ENCODE measurements at places on chromosomes 1 and 21. TPM values are rescaled to one million over a fixed set of nuclear protein-coding genes. Genes with fewer than 3 reads are reported as not detected.

TRIM62 gene
- 2.7 TPM for total RNA-seq

TDRD10 gene
- total RNA-seq: 0.16 TPM

ZNF692 gene
- 27.0 TPM for total RNA-seq

- no peak for DNase-seq
Measured at GRCh38 chr21:44953628-44954021, 13.8 kb downstream of the SLX9 start.

DNA sequence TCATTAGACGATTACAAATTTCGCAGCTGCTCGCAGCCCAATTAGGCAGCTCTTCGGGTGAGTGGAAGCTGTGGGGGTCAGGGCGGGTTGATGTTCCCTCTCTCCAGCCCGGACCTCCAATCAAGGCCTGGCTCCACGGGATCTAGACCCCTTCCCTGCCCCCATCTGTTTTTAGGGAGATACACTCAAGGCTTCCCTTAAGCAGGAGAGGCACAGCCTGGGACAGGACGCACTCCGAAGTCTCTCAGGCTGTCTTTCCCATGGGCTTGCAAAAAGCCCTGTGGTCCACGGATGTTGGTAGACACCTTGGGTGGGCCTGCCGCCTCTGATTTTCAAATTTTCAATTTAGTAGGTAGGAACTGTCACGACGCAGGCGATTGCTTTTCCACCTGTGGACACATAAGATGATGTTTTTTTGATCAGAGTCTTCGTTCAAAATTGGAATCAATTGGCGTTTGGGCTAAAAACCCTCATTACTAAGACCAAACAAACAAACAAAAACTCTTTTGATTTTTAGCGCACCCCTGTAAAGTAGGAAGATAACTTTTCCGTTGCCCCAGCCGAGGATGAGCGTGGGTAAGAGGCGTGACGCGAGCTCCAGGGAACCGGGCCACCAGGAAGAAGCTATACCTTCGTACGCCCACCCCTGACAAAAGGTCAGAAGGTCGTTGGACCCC lies 2.5 kb upstream of the LHX8 start:
- no peak for DNase-seq

DNA sequence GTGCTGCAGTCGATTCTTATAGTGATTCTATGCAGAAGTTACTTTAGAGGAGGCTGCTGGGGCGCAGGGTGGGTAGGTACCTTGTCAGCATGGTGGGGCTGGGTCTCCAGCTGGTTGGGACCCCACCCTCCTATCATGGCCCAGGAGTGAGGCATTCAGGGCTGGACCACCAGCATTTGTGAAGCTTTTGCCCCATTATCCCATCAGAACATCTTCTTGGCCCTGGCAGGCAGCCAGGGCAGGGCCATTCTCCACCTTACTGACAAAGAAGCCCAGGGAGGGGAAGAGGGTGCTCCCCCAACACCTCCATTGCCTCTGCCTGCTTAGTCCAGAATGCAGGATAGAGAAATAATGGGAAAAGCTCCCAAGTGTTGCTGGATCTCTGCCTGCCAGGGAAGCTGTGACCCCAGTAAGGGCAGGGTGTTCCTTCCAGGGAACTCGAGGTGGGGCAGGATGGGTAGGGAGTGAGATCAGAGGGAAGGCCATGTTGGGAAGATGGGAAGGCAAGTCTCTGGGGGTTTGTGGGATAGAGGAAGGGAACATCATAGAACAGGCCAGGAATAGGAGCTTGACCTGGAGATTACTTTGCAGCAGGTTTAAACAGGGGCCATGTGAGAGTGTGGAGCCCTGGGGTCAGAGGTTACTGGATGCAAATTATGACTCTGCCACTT lies 16.2 kb upstream of the SLC2A1 start:
- no peak for DNase-seq

- no peak for DNase-seq
Measured at GRCh38 chr1:116133696-116134475, 22.7 kb downstream of the MAB21L3 start.
